ENCODE measurements at places on chromosomes 2 and 18.

- DNase-seq: no peak
Measured at GRCh38 chr2:10525573-10526265, 77.6 kb upstream of the ODC1 start.

DNA sequence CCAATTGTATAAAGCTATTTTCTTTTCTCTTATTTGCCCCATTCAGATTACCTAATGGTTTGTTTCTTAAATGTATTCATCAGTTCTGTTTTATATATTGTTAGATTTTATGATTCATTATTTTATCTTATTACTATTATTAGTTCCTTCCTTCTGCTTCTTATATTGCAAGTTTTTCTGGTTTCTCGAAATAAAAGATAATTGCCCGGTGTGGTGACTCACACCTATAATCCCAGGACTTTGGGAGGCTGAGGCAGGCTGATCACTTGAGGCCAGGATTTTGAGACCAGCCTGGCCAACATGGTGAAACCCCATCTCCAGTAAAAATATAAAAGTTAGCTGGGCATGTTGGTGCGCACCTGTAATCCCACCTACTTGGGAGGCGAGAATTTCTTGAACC, 37.8 kb downstream of the ANTXR1 start:
- DNase-seq: no peak

- no peak for DNase-seq
Measured at GRCh38 chr2:37798315-37799005, 126.6 kb upstream of the RMDN2 start.

- no peak for DNase-seq
Measured at GRCh38 chr2:126906781-126907180, 8.1 kb downstream of the TEX51 start.

- DNase-seq: no peak
Measured at GRCh38 chr2:136727973-136728699, 37.2 kb upstream of the THSD7B start.

GRCh38 chr2:182666674-182667314, 49.3 kb upstream of the DNAJC10 start:
- no peak for DNase-seq

DNA sequence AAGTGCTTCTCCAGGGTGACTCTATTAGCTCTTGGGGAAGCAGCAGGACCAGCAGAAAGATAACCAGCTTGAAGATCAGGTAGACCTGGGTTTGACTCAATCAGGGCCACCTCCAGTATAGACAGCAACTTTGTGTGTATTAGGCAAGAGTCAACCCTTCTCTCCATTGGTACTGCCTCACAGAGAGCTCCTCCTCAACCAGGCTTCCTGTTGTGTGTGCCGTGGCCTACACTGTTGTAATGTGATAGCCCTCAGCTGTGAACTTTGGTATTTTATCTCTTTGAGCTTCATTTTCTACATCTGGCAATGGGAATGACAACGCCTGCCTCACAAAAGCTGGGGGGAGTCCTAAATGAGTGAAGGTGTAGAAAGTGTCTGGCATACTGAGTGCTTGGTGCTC, 17.0 kb upstream of the MAP3K20 start:
- DNase-seq: no peak

- DNase-seq: no peak
Measured at GRCh38 chr18:49645841-49646351, 84.0 kb downstream of the LIPG start.

GRCh38 chr18:37537868-37538525, 27.6 kb downstream of the CELF4 start:
- DNase-seq: no peak

DNA sequence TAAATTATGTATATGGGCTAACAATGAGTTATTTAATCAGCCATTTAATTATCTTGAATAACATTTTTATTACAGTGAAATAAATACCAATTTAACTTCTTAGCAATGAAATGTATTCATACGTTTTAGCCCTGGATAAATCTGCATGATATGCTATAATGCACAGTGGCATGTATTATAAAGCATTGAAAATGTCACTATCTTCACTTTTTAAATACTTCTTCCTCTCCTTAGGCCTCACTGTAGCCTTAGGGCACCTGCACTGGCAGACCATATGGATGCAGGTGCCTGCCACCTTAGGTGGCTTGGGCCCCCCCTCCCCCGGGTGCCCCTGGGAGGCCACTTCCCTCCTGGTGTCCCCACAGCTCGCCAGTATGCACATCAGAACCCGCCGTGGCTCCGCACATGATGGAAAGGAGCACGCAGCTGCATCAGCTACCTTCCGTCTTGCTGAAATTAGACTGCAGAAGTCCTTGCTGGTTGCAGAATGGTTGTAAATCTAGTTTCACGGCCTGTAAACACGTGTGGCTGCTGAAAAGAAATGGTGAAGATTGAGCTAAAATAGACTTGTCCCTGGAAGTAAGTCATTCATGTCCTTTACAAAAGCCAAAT, 56.7 kb downstream of the ADI1 start:
- DNase-seq: no peak

DNA sequence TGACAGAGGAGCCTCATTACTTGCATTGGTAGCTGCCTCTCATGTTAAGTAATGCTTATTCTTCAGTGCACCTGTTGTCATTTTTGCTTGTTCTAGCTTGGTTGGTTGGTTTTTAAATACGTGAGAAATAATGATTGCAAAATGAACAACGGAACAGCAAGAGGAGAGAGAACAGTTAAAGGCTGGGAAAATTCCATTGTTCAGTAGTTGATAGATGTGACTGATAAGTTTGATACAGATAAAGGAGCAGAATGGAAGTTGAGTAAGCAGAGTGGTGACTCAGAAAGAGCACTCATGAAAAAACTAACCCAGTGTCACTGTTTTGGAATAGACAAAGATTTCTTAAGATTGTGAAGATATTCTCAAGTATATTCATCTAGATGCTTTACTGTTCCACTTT, 50.5 kb downstream of the MTA3 start:
- no peak for DNase-seq

- DNase-seq: no peak
Measured at GRCh38 chr2:43032213-43033015, 194.0 kb downstream of the ZFP36L2 start.

- DNase-seq: no peak
Measured at GRCh38 chr2:130828461-130828860, 8.3 kb upstream of the ARHGEF4 start.

- no peak for DNase-seq
Measured at GRCh38 chr2:82246220-82246775, 1941.7 kb upstream of the LRRTM1 start.

GRCh38 chr2:226738821-226739544, 60.6 kb downstream of the IRS1 start:
- DNase-seq: no peak

DNA sequence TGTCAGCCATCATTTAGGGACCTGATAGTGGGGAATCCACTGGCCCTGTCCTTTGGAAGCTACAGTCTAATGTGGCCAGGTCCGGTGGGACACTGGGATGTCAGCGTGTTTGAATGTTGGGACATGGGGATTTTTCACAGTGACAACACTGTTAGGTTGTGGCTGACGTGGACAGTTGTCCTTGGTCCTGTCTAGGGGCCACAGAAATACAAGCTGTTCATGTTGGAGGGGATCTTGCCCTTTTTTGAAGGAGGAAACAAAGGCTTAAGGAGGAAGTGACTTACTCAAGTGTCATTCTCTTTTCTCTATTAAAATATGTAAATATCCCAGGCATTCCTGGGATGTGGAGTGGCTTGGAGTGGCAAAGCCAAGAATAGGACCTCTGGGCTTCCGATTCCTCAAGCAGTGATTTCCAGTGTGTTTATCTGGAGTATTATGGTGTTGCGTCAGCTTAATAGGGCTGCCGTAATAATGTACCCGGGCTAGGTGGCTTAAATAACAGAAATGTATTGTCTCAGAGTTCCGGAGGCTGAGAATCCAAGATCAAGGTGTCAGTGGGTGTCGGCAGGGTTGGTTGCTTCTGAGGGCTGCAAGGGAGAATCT, 8.5 kb downstream of the ACOXL start:
- DNase-seq: no peak

DNA sequence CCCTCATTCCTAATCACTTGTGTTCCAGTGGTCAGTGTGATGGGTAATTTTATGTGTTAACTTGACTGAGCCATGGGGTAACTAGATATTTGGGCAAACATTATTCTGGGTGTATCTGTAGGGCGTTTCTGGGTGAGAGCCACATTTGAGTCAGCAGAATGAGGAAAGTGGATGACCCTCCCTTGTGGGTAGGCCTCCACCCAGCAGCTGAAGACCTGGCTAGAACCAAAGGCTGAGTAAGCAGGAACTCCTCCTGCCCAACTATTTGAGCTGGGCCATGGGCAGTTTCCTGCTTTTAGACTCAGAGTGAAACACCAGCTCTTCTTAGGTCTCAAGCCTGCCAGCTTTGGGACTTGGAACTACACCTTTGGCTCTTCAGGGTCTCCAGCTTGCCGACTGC, 141.8 kb downstream of the ACKR3 start:
- DNase-seq: no peak

Data from activated CD4-positive, alpha-beta T cell treated with anti-CD3 and anti-CD28 coated beads for 1 hour (primary cell).